DMS153 (cell line): ENCODE measurements at places on chromosomes 4 and X.

DNA sequence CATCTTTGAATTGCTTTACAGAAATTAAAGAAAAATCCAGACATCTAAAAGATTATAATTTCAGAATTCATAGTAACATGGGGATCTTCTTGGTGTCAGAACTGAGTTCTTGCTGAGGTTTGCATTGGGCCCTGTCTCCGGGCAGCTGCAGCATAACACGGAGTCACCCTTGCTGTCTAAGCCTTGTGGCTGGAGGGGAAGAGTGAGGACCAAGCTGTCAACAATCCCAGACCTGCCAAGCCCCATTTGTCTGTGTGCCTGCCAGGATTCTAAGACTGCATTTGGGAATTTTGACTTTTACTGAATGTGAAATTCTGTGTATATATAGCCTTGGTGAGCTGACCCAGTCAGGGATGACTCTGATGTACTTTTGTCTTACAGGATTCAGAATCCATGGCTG, 25.2 kb upstream of the NAP1L5 start:
- no peak for DNase-seq

DNA sequence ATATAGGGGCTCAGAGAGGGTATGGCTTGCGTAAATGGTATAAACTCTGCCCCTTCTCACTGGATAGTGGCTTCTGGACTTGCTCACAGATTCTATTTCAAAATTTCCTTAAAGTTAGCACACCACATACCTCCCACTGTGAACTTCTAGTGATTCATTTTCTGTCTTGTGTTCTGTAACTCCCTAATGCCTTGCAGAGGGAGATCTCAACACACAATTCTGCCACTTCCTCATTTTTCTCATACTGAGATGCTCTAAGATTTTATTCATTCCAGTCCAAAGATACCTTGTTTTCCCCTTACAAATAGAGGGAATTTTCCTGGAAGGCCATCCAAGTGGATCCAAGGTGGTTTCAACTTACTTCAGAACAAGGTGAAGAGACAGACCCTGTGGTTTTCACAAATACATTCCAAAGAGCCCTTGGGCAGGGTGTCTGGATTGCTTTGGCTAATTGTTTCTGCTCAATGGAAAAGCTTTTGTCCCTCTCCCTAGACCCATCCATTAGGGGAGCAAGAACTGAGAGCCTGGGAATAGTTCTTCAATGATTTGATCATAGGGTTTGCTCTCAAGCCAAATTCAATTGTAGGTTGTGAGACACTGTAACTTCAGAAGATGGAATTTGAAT, 52.1 kb upstream of the CAPN6 start:
- no peak for DNase-seq

GRCh38 chr4:103994059-103994458, 274.3 kb upstream of the TACR3 start:
- DNase-seq: no peak

- DNase-seq: no peak
Measured at GRCh38 chr4:184649971-184650855, 675 bp downstream of the PRIMPOL start.

- no peak for DNase-seq
Measured at GRCh38 chrX:42524379-42524778, 253.6 kb downstream of the PPP1R2C start.

DNA sequence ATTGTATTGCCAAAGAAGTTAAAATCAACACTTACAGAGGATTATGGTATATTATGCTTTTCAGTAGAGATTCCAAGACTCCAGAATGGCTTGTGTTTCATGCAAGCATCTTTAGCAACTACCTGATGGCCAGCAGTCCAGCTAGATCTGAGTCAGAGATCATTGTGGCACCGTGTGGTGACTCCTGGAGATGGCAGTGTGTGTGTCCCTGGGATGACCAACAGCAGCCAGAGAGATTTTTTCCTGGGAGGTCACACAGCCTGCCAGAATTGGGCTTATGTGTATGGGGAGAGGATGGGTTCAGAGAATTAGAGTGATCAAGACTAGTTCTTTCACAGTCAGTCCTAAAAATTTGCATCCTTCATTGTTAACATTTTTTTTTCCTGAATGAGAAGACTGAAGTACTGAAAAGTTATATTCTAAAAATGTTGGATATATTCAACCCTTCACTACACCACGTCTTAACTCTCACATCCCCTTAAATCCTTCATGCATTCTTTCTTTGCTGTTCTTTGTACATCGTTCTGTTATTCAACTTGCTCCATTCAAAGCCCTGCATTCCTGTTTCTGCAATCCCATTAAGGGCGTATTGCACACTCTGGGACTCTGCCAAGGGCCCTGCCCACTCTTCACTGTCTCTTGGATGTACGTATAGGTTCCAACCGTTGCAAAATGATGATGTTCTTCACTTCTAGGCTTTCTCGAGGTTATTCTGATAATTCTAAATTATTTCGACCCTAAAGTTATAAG, 12.4 kb downstream of the TENM3 start:
- DNase-seq: no peak

GRCh38 chr4:73704314-73705055, 35.9 kb upstream of the CXCL8 start:
- peak; percentile 16 for DNase-seq

DNA sequence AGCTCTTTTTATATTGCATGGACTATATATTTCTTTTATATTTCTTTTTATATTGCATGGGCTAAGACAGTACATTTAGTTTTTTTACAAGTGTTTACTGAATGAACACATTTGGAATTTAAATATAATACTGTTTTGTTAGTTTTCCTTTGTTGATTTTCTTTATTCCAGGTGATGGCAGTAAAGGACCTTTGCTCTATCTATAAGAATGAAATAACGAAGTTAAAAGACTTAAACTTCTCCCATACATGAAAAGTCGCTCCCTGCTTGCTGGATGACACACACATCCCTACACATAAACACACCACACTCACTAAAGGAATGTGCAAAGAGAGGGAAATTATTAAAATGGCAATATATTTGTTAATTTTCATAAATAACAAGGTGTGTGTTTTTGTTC, 102.5 kb upstream of the ANXA10 start:
- no peak for DNase-seq

DNA sequence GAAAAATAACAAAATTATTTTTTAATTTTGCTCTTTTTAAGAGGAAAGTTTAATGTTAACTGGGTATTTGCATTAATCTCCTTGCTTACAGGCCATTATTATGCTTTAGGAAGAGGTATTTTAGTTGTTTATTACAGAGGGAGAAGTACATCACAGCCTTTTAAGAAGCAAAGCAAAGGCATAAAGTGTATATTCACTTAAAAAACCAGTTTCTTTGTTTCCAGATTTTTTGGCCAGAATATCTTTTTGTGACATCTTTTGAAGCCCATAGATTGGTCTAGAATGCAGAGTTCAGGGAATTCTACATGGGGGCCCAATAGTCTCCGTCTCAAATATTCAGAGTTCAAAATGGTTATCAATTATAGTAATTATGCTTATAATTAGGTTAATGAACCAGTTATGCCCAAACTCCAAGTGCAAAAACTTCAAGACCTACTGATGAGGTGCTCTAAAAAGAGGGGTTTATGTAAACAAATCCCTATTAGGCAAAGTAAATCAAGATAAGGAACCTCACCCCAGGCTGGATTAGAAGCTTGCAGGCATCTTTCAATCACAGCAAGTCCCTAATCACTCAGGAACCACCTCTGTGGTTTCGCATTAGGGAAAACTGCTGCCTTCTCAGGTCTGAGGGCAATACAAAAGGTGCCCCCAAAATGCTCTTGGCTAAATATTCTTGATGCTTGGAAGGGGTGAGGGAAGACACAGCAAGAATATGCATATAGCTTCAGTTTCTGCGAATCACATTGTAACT, 1.4 kb downstream of the CXXC4 start:
- no peak for DNase-seq

GRCh38 chr4:12747154-12747553, 737.0 kb downstream of the RAB28 start:
- DNase-seq: no peak

GRCh38 chr4:15262396-15262795, 165.4 kb upstream of the C1QTNF7 start:
- no peak for DNase-seq

GRCh38 chrX:42930951-42931350, 153.0 kb upstream of the PPP1R2C start:
- DNase-seq: no peak

GRCh38 chr4:101871962-101872676, 81.6 kb downstream of the BANK1 start:
- no peak for DNase-seq

GRCh38 chrX:9913146-9913433, 54.1 kb upstream of the CLDN34 start:
- no peak for DNase-seq

DNA sequence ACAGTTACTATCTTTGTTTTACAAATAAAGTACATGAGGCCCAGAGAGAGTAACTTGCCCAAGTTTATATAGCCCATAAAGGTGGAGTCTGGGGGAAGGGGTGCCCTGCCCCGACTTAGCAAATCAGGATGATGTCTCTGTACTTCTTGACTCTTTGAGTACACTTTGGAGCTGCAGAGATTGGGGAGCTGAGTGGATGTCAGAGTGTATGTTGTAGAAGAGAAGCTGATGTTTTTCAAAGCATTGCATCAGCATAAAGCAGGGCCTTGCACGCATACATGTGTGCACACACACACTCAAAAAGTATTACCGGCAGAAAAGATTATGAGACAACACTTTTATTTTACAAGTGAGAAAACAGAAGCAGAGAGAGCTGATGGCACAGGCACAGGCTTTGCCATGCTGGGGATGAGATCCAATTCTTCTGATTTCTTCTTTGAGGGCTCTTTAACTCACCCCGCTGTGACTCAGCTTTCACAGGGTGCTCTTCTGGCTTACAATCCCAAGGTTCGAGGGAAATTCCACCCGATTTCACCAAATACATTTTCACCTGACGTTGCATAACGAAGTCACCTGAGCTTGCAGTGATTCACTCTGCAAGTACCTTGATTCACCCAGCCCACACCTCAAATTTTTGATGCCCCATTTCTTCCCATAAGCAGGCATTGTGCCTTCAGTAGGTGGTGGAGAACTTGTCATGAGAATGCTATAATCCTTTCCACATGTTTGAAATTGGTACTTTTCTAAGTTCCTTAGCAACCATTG, 292.8 kb upstream of the BOD1L1 start:
- DNase-seq: no peak
